ENCODE measurements at places on chromosomes 13 and 19.

- peak; percentile 74 for DNase-seq
These were observed 12.7 kb downstream of the ARHGAP45 start for GRCh38 chr19:1079566-1080111.

- DNase-seq: no peak
These were observed 198.7 kb upstream of the SLITRK1 start for GRCh38 chr13:84080748-84081530.

- DNase-seq: no peak
These were observed 31.0 kb upstream of the SLC1A6 start for GRCh38 chr19:15010501-15011300.

DNA sequence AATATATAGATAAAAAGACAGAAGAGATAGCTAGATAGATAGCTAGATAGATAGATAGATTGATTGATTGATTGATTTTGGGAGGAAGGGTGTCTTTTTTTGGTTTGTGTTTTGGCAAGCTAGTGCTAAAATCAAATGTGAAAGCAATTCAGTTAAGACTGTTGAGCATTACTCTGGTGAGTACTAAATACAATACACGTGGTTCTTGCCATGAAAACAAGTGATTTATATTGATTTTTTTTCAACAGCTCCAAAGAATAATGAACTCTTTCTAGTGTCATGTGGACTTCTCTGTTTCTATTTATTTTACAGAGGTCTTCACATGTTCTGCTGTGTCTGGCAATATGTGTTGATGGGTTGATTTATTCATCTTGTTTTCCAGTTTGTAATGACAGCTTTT is 172.0 kb downstream of the POU4F1 start:
- DNase-seq: no peak

DNA sequence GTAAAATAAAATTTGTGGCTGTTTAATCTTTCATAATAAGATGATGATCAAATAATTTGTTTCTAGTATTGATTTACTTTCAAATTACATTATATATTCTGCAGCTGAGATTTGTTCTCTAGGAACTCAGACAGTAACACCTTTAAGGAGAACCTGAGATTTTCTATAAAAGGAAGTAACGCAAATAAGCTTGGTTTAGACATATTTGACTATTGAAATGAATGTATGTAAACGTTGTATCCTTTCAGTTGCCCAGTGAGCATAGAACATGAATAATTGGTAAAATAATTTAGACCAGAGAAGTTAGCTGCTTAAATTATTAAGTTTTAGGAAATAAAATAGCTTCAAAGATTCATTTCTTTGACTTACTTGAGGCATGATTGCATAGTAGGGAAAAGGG is 3.1 kb downstream of the CDK8 start:
- no peak for DNase-seq

DNA sequence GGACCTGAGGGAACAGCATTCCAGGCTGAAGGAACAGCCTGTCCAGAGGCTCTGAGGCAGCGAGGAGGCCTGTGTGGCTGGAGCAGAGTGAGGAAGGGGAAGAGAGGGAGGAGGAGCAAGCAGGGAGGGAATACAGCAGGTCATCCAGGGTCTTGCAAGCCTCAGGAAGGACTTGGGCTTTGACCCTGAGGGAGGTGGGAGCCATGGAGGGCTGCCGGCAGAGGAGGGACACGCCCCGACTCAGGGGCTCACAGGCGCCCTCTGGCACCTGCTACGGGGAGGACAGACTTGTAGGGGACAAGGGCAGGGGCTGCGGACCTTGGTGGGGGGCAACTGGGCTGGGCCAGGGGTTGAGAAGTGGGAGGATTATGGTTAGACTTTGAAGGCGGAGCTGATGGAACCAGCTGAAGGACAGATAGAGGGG is 4.7 kb downstream of the TINCR start:
- no peak for DNase-seq

DNA sequence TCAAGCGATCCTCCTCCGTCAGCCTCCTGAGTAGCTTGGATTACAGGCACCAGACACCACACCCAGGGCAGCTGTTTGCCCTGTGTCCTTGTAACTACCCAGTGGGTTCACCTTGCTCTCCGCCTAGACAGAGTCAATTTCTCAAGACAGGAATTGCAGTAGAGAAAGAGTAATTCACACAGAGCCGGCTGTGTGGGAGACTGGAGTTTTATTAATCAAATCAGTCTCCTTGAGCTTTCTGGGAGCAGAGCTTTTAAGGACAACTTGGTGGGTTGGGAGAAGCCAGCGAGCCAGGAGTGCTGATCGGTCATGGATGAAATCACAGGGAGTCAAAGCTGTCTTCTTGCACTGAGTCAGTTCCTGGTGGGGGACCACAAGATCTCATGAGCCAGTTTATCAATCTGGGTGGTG is 20.6 kb upstream of the ADGRE1 start:
- DNase-seq: no peak

- no peak for DNase-seq
These were observed 1370.3 kb upstream of the SLC10A2 start for GRCh38 chr13:104436555-104436954.

All from natural killer cell (primary cell).